ENCODE measurements at places on chromosomes 16 and 17.

DNA sequence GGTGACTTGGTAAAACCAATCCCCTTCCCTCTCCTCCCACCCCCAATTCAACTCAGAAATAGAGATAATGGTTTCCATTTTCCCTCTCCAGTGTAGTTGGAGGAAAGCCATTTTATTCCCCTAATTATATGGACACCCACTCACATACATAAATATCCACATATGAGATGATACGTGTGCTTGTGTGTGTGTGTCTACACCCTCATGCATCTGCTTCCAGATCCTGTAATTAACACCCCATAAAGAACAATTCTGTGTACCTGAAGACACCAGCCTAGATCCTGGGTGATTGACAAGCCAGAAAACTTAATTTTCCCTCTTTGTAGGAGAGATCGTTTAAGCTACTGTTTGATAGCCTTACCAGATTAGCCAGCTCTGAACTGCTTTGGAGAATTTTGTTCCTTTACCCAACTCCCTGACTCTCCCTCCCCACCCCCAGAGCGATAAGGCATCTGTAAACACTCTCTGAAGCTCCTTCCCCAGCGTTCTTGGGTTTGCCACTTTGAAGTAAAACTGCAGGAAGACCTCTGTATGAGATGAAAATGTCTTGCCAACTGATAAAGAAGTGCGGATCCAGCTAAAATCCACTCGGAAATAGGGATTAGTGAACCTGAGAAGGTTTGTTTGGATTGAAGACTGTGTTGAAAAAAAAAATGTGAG is 175.7 kb downstream of the RGS9 start:
- no peak for DNase-seq

DNA sequence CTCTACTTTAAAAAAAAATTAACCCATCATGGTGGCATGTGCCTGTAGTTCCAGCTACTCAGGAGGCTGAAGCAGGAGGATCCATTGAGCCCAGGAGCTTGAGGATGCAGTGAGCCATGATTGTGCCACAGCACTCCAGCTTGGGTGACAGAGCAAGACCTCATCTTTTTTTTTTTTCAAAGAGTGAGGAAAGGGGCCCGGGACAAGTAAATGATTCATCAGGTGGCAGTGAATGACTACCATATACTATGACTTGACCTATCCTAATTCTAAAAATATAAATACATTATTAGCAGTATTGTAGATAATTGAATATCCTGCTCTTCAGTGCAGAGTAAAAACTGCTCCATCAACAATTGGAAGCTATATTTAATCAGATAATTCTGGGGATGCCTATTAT is 55.3 kb downstream of the CLUH start:
- no peak for DNase-seq

GRCh38 chr16:71230122-71230845 is at the start of gene HYDIN:
Gene HYDIN, minus strand, starts transcription at chr16:71230722. Its CDS starts 43,827 bp downstream, at chr16:71186895.
- no peak for DNase-seq

GRCh38 chr16:66869424-66869823 is 10.9 kb upstream of the PDP2 start:
- DNase-seq = no peak

DNA sequence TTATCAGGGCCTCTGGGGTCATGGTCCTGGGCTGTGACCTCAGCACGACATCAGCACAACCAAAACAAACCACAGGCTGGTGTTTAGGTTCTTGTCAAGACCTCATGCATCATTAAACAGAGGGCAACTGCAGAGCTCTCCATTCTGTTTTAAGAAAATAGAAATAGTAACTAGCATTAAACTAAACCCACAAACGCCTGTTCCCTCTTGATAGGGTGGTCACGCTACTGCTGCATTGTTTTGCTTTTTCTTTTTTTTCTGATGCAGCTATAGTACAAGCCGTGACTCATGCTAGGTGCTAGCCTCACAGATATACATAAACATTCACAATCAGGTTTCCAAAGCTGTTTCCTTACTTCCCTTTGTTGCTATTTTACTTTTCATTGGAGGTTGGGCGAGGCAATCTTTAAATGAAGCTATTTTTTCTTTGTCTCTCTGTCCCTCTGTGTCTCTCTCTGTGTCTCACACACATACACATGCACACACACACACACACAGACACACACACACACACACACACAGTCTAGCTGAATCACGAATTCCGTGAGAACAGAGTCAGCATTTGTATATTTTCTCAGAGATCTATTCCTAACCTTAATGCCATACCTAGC is 310.3 kb downstream of the CDH13 start:
- DNase-seq = no peak

DNA sequence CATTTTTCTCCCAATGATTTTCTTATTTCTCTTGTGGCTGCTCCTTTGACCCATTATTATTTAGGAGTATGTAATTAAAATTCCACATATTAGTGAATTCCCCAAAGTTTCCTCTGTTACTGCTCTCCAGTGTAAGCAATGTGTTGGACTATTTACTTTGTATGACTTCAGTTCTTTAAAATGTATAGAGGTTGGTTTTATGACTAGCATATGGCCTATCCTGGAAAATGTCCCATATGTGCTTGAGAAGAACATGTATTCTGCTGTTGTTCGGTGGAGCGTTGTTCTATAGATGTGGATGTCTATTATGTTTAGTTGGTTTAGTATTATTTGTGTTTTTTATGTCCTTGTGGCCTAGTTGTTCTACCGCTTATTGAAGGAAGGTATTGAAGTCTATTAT is 6.0 kb upstream of the NT5M start:
- no peak for DNase-seq

- no peak for DNase-seq
Observed at GRCh38 chr17:46842835-46843234, 8.5 kb upstream of the WNT9B start.

DNA sequence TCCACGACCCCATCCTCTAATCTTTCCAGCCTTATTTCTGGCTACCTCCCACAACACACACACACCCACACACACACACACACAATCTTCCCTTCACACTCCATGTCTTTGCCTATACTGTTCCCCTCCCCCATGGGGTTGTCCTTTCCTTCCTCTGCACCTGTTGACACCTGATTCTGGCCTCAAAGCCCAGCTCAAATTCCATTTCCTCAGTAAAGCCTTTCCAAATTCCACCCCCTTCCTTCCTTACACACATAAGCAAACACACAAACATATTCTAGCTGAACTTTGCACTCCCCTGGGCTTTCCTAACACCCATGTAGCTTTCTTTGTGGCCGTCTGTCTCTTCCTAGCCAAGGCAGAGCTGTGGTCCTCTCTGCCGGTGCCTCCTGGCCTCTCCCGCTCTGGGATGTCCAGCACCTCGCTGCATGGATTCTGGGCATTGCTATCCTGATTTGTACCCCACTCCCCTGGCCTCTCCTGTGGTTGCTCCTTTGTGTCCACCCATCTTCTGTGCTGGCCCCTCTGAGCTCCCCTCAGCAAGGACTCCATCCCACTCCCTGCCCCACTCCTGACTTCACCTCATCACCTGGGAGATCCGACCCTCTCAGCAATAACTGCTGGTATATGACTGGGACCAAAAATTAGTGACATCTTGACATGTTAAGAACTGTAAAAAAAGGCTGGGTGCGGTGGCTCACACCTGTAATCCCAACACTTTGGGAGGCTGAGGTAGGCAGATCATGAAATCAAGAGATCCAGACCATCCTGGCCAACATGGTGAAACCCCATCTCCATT is 8.4 kb upstream of the SRCIN1 start:
- DNase-seq = no peak

GRCh38 chr17:63495491-63495890 is 18.6 kb downstream of the ACE start:
- no peak for DNase-seq

DNA sequence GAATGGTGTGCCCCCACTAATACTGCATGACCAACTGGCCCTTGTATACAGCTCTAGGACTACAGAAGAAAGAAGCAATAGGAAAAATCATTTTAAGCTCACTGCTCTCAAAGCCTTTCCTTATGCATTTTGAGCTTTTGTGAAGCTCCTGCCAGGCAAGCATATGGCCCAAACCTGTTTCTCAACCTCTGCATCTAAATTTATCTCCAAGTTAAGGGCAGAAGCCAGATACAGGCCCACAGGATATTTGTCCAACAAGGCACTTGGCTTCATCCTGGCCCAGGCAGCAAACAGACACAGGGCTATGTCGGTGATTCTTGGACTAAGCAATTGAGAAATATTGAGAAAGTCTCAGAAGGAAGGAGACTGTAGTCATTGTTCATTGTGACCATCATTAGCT is 43.9 kb downstream of the CCT6B start:
- no peak for DNase-seq

DNA sequence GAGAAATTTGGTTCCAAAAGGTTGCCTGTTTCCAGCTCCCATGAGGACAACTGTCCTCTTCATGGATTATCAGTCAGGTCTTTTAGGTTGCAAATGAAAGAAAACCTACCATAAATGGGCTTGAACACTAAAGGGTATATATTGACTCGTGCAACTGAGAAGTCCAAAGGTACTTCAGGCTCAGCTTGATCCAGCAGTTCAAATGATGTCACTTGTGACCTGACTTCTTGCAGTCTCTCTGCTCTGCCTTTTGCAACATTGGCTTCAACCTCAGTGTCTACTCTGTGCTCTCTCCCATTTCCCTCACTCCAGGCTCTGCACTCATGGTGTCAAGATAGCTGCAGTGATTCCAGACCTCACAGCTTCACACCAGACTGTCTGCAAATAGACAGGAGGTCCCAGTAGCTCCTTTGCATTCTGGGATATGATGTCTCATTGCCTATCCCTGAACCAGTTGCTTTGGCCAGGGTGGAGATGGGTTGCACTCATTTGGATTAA is 5.5 kb upstream of the CALB2 start:
- DNase-seq = no peak

- DNase-seq = no peak
Observed at GRCh38 chr17:75339971-75340370, 50.7 kb upstream of the SLC25A19 start.

- DNase-seq = no peak
Observed at GRCh38 chr17:82239926-82240505, 11.2 kb downstream of the SLC16A3 start.

GRCh38 chr17:70819183-70819582 is 649.9 kb downstream of the KCNJ2 start:
- no peak for DNase-seq

DNA sequence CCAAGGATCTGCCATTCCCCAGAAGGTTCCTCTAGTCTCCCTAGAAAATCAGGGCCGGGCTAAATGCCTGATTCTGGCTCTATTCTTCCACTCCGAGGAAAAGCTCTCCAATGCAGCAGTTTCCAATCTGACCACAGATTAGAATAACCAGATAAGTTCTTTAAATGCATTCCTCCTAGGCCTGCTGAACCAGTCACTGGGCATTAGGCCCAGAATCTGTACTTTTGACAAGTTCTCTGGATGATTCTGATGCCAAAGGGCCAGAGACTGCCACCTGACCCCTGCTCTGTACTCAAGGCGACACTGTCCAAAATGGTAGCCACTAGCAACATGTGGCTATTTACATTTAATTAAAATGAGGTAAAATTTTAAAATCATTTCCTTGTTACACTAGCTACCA is 22.3 kb downstream of the MAP3K14 start:
- no peak for DNase-seq

GRCh38 chr17:56939869-56940484 is 20.9 kb downstream of the COIL start:
- DNase-seq = peak; percentile 28

- no peak for DNase-seq
Observed at GRCh38 chr17:78322858-78323455, 36.9 kb downstream of the SOCS3 start.

GRCh38 chr17:39666231-39666600 is 1.1 kb downstream of the TCAP start:
- no peak for DNase-seq

- no peak for DNase-seq
Observed at GRCh38 chr16:15051387-15051951, 4.4 kb downstream of the NTAN1 start.

Data from GM18507 (cell line).